ENCODE measurements at places on chromosomes 3 and 15.

DNA sequence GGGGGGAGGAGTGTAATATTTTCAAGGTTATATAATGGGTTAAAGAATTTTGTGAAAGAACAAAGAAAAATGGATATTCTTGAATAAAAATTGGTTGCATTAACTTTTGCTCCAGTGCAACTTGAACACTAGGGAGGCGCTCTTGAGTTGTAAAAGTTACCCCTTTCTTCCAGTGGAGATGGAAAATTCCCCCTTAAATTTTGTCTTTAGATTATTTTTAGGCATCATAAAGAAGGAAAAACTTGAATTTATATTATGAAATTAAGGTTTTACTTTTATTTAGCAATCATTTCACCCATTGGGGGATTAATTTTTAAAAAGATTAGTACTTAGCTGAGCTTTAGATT is 550 bp upstream of the CHD2 start:
- no peak for DNase-seq

- DNase-seq = peak; percentile 52
Measured at GRCh38 chr15:70466895-70467529, 296.3 kb downstream of the UACA start.

GRCh38 chr3:108006077-108006771 is 84.6 kb downstream of the CD47 start:
- DNase-seq = no peak

DNA sequence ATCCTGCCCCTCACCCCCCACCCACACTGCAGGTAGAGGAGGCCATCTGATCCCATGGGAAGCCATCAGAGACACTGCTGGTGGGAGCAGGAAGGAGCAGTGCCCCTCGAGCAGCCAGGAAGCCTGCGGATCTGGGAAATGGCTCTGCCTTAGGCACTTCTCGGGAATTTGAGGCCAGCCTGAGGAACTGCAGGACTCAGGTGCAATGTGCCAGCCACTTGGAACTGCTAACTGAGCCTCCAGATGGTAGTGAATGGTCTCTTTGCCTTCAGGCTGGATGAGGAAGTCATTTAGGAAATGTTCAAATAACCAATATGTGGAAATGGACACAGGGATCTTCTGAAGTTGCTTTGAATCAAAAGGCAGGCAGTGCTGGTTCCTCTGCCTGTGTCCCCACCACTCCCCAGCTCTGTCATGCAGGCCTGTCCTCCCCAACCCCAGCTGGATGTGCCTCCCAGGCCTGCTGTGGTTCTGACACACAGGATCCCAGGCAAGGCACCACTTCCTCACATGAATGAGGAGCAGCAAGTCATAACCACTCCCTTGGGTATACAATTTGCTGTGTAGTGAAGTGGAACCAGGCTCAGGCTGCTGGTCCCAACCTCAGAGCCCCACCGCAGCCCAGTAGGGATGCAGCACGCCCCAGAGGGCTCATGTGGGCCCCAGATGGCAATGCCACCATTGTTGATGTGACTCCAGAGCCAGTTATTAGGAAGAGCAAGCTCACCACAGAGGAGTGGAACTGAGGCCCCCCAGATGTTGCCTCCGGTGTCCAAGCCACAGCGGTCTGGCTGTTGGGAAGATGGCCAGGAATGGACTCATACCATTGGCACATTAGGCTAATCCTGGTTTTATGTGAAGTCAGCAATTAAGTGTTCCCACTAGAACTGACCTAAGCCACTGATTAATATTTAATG is 46.5 kb upstream of the LIMD1 start:
- DNase-seq = no peak

Measured in stimulated activated CD4-positive, alpha-beta T cell treated with anti-CD3 and anti-CD28 coated beads, Interleukin-2, amount 100 ng/mL, for 24 hours (primary cell).